ENCODE measurements at places on chromosomes 16 and 17. TPM values are rescaled to one million over a fixed set of nuclear protein-coding genes. Genes with fewer than 3 reads are reported as not detected.

- DNase-seq = no peak
Measured at GRCh38 chr17:1462164-1463112, 6.4 kb upstream of the CRK start.

DNA sequence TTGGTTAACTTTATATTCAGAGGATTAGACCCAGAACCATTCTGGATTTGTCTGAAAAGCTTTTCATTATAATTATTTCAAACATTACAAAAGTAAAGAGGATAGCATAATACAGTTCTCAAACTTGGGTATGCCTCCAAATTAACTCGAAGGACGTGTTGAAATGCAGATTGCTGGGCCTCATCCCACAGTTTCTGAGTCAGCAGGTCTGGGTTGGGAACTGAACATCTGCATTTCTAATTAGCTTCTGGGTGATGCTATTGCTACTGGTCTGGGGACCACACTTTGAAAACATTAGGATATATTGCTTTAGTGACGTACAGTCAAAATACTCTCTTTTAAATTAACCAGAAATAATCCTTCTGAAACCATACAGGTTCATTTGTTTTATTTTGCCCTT is 10.0 kb downstream of the TPPP3 start:
- DNase-seq = no peak

DNA sequence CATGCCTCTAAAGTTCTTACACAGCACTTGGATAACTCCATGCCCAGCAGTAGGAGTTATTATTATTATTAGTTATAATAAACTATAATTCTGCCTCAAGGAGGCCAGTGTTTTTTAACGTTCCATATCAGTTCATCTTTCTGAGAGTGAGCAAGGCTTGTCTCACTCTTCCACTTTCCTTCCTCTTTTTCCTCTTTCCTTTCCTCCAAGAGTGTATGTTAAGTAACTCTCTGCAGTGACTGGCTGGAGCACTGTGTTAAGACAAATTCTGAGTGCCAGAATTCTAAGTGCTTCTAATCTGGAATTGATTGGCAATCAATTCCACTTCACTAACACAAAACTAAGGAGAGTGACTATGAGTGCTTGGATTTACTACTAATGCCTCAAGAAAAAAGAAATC is 16.4 kb downstream of the CLEC19A start:
- DNase-seq = no peak

DNA sequence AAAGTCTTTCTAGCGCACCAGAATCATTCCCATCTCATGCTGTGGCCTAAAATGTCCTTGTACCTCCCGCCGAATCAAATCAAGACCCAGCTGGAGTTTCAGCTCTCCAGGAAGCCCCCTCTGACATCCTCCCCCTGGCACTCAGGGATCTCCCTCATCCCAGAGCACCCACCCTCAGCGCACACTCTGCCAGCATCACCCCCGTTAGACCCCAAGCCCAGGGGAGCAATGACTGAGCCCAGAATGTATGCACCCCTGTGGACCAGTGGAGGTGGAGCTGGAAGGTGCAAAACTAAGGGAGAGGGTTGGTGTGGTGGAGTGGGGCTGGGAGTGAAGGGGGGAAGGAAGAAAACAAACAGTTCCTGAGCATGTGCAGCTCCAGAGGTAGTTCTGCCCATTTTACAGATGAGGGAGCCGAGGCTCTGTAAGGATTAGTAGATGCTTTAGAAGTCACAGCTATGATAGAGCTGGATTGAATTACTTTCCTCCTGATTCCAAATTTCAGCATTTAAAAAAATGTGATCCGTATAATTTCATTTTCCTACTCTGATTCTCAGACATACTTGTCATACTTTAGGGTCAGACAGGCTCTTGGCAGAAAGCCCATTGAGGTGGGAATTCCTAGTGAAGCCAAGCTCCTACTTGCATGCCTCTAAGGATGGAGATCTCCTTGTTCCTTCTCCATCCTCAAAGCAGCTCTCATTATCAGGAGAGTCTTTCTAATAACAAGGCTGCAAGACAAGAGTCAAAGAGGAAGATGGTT is 242.7 kb downstream of the KATNIP start:
- no peak for DNase-seq

DNA sequence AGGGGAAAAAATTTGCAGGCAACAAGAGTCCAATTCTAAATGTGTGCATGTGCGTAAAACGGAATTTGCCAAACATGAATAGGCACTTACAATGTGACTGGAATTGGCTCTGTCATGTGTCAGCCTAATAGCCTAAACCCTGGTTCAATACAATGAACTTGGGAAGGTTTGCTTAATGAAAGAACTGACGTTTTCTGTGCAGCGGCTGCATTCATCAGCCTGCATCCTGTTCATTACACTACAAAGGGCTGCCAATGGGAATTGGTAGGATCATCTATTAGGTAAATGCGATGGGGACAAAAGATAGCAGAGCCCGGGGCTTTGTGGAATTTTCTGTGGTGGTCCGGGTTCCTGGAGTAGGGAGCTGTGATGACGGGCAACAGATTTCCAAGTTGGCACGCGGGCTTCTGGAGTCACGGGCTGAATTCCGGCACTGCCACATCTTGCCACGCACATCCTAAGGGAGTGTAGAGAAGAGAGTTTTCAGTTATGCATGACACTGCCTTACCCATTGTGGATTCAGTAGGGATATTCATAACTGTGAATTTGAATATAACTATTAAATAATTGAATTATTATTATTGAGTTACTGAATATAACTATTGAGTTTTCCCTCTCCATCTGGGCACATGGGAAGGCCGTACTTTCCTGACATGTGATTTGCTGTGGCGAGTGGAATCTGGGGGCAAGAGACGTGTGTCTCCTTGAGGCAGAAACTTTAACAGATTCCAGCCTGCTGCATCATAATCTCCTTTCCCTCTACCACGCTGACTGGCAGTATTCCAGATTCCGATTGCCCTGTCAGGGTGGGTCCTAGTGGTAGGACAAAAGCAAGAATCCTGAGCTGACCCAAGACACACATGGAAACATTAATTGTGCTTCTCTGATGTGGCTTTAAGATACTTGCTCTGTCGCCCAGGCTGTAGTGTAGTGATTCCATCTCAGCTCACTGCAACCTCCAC is 565.6 kb downstream of the WWOX start:
- no peak for DNase-seq

DNA sequence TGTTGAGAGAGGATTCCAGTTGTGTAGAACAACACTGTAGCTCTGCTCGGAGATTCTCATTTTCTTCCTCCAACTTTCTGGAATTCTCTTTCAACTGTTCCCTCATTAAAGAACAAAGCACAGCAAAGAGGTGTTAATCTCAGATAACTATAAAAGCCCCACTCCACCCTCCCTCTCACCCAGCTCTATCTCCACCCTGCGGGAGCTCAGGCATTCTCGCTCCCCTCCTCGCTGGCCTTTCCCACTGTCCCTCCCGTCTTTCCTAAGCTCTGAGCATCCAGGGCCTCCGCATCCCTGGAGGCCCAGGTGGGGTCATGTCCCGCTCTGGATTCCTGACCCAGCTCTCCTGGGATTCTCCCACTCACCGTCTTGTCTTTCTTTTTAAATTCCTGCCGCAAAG is 35.1 kb downstream of the DHX38 start:
- no peak for DNase-seq

GRCh38 chr17:72587773-72588511 is 467.1 kb downstream of the SOX9 start:
- no peak for DNase-seq

Gene GRB7
- total RNA-seq = 21.2 TPM

Gene TNFRSF17
- not detected for total RNA-seq
